ENCODE measurements at places on chromosomes 1 and 21.
A peak's percentile ranks its signal among the peaks of the same experiment; 100 is the strongest.

- DNase-seq: no peak
Measured at GRCh38 chr1:201662646-201663045, 123.7 kb downstream of the NAV1 start.

DNA sequence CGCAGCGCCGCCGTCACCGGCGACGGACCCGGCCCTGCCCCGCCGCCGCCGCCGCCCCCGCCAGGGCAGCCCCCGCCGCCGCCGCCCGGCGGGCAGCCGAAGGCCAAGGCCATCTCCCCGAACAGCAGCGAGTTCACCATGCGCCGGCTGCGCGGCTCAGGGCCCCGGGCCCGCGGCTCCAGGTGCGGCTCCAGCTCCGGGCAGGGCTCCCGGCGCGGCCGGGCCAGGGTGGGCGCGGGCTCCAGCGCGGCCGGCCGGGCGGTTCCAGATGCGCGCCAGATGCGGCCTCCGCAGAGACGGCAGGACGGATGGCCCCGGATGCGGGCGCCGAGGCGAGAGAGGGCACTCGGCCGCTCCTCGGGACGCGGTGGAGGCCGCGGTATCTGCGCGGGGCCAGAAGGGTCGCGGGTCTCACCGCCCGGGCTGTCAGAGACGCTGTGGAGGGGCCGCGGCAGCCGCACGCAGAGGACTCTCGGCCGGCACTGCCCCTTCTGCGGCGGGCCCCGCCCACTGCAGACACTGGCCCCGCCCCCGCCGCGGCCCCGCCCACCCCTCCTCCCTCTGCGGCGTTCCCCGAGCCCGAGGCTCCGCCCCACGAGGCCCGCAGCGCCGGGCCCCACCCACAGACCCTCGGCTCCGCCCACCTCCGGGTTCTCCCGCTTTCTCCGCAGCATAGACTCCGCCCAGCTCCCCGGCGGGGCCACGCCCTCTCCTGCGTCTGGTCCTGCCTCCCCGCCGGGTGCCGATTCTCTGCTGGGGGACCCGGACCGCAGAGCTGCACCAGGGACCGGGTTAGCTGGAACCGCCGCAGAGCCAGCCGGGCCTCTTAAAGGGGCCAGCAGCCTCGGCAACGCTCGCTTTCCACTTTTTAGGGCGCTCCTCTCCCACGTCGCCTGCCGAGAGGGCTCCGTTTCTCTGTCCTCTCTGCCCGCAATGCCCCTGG lies at the start of gene IFFO2:
TSS of gene IFFO2 (minus strand) at position 484 of the 943 bp plus-strand sequence. CDS start at position 140, 344 bp downstream.
- peak; percentile 97 for DNase-seq

DNA sequence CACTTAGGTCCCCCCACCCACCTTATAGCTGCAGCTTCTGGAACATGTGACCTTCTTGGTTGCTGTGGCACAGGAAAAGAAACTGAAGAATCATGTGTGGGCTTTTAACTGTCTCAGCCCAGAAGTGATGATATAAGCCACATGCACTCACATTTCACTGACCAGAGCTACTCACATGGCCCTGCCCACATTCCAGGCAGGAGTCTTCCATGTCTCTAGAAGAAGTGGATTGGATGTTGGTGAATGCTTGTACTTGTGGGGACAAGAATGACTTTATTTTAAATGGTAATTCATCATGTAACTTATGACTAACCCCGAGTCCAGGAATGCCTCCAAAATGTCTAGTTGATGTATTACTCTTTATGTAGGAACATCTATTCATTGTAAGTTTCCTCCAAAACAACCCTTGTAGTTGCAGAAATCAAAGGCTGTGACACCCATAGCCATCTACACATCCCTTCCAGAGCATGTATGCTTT lies 15.8 kb upstream of the CAMK1G start:
- no peak for DNase-seq

- no peak for DNase-seq
Measured at GRCh38 chr21:44789880-44790279, 11.7 kb downstream of the UBE2G2 start.

DNA sequence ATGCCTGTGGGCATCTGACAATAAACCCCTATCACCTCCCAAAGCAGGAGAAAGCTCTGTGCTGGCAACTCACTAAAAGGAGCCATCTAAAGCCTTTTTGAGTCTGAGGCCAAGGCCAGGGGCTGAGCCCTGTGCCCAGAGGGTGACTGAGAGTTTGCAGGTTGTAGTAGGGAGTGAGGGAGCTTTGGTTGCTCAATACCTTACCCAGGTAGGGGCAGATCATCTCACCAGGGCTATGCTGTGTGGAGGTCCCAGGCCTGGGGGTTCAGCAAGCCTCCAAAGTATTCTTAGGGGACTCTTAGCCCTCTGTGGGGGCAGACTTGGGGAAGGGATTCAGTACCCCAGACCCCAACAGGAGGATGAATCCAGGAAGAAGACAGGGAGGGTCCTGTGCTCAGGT lies 21.2 kb downstream of the S100A7 start:
- DNase-seq: no peak

DNA sequence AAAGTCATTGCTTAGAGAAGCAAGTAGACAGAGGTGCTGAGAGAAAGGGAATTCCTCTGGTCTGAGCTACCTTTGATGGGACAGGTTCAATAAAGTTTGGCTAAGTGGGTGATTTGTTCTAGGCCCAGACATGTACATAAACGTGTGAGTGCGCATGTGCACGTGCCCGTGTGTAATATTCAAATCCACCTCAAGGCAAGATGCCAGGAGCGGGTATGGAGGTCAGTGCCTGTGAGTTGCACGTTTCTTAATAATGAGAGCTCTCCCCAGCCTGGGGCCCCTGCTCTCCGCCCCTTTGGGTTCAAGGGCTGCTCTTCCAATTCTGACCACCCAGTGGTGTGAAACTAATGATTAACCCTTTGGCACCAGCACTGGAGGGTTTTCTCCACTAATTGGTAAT lies 53.8 kb upstream of the LMO4 start:
- no peak for DNase-seq
